NAMALWA (cell line): ENCODE measurements at places on chromosomes 7 and 10.

- no peak for DNase-seq
Observed at GRCh38 chr10:32988604-32989003, 30.6 kb upstream of the ITGB1 start.

- DNase-seq, result no peak
Observed at GRCh38 chr10:3774018-3774813, 10.8 kb downstream of the KLF6 start.

GRCh38 chr7:33411020-33411419 lies 281.7 kb downstream of the BBS9 start:
- no peak for DNase-seq

DNA sequence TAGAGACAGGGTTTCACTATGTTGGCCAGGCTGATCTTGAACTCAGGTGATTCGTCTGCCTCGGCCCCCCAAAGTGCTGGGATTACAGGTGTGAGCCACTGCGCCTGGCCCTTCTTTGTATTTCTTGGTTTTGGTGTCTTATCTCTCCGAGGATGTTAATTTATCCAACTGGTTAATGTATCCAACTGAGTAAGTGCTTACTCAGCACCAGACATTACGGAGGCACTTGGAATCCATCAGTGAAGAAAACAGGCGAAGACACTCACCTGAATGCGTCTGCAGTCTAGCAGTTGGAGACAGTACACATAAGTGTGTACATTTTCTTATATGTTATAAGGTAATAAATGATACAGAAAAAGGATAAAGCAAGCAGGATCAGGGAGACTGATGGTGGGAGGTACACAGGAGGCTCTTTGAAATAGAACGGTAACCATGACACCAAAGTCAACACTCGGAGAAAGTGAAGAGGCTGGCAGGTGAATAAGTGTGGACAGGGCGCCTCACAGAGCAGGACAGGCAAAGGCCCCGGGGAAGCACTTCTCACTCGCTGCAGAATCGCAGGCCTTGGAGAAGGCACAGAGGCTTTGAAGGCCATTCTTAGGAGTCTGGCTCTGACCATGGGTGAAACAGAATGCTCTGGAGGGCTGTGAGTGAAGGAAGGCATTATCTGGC lies 73.1 kb downstream of the LANCL2 start:
- DNase-seq, result no peak

GRCh38 chr7:55556492-55556891 lies 15.8 kb downstream of the VOPP1 start:
- no peak for DNase-seq

GRCh38 chr7:38189231-38189938 lies 11.3 kb downstream of the STARD3NL start:
- DNase-seq, result no peak

GRCh38 chr7:121604627-121605316 lies 208.7 kb upstream of the FAM3C start:
- no peak for DNase-seq

DNA sequence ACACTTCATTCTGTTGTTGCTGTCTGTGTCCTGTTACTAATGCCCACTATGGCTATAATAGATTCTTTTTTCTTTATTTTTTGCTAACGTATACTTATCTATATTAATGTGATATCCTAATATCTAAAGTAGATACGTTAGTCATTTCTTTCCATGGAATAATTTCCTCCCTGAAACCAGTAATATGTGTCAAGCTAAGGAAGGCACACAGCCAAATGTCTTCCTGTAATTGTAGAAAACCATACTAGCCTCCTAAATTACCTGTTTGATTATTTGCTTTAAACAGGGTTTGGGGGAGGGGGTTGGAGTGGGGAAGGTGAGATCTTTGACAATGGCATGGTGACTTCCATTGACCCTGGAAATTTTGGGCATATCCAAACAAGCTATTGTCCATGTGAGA lies 56.4 kb downstream of the THNSL1 start:
- no peak for DNase-seq

DNA sequence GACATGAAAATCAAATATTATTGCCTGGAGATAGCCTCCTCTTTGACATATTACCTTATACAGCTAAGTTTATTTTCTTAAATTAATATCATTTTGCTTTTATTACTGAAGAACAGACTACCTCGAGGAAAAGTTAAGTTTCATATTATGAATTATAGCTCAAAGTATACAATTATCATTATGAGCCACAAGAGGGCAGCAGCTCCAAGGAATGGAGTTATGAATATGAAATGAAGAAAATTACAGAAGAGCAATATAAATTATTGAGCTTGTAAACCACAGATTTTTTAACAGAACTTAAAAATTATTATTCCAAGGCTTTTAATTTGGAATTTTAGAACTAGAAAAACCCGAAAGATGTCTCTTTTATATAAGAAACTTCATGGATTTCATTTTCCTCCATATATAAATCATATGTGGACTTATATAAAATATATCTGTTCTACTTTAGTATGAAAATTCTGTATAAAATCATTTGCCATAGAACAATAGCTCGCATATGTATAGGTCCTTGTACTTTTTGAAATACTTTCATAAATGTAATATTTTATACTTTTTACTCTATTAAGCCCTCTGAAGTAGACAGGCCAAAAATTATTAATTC lies 40.1 kb downstream of the IQUB start:
- DNase-seq, result peak; percentile 79

DNA sequence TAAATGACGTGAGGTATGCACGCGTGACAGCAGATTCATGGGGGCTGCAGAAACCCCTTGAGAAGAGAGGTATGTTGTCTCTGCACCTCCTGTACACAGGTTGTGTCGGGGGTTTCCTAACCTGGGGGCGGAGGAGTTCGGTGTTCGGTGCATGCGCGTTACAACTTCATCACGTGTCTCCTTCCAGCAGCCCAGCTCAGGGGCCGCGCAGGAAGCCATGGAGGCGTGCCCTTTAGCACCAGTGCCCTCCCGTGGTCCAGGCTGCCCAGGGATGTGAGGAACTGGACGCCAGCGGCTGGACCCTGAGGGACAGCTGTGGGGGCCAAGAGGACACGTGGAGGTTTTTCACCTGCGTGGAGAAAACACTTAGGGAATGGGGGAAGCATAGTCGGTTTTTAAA lies 186.4 kb downstream of the EBF3 start:
- no peak for DNase-seq

DNA sequence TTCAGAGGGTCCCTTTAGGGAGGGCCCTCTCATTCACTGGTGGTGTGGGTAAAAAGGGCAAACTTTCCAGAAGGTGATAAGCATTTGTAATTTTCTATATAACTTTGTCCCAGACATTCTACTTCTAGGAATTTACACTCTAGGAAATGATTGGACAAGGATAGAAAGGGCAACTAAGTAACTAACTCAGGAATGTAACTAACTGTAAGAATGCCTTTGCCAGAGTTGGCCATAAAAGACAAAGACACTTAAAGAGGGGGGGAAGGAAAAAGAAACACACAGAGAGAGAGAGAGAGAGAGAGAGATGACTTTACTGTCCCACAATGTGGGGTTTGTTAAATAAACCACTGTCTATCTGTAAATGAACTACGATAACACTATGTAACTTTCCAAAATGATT lies 38.5 kb upstream of the ITPRID1 start:
- no peak for DNase-seq

DNA sequence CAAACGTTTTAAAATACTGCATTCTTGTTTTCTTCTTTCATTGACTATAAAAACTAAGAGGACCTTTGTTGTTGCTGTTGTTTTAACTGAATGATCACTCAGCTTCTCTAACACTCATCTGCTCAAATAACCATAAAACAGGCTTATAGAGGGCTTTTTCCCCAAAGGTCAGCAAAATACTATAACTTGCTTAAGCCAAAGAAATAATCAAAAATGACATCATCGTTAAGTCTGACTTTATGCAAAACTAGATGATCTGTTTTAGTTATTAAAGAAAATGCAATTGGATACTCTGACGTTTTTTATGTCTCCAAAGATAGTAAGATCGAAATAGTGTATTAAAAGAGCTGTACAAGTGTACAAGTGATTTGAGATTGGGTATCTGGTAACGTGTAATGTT lies 152.9 kb downstream of the SEMA3A start:
- no peak for DNase-seq

DNA sequence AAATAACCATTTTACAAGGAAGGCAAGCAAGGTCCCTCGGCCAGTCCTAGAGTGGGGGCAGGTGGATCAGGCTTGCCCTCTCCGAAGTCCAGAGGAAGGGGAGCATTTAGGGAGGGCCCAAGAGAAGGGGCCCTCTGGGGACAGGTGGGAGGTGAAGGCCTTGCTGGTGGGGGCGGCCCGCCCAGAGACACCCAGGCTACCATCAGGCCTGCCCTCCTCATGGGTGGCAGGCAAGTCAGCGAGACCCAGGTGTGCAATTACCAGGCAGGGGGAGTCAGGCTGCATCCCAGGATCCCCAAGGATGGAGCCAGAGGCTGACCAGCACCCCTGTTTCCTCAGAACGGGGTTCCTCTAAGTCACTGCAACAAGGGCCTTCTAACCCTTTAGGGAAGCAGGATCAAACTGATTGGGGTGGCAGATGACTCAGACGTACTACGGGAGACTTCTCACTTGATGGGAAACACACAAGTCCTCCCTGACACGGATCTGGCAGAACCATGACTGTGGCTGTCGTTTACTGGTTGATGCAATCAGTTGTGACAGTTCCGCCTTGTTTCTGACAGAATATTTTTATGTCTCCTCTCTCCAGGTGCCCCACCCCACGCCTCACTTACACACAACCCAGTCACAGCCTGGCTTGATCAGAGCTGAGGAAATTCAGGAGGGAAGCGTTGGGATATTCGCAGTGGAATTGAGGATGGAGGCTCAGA lies 8.2 kb downstream of the LOXL4 start:
- DNase-seq, result no peak

- DNase-seq, result no peak
Observed at GRCh38 chr7:127897704-127898454, 133.4 kb downstream of the LRRC4 start.

- DNase-seq, result no peak
Observed at GRCh38 chr10:68096913-68097516, 12.3 kb upstream of the MYPN start.

- no peak for DNase-seq
Observed at GRCh38 chr7:17406738-17407137, 108.3 kb downstream of the AHR start.

GRCh38 chr7:7761340-7761973 lies 43.0 kb upstream of the RPA3 start:
- peak; percentile 86 for DNase-seq

GRCh38 chr10:129921801-129922597 lies 42.1 kb downstream of the EBF3 start:
- no peak for DNase-seq

DNA sequence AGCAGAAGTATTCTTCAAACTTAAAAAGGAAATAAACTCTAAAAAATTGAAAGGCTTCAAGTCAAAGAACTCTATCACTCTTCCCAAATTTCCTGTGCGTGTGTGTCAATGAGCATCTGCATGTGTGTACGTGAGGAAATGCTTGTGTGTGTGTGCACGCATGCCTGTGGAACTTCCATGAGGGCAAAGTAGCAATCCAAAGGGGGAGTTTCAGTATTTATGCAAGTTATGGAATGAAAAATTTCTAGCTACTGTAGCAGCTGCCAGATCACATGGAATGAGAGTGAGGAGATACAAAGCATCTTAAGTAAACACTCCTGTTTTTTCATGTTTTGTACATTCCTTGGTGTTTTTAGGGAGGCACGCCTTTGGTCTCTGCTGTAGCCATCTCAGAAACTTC lies 152.6 kb downstream of the RAPGEF5 start:
- no peak for DNase-seq

DNA sequence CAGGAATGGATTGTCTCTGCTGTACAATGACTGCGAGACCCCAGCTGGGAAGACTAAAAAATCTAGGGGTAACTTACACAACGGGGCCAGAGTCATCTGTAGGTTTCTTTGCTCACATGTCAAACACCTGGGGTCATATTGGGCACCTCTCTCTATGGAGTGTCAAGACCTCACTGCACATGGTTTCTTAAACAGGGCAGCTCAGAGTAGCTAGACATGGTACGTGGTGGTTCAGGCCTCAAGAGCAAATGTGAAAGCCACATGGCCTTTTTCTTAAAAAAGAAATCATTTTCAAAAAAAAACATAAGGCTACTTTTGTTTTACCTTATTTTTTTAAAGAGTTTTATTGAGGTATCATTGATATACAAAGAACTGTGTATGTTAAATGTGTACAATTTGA lies 162.2 kb upstream of the ITGB1 start:
- no peak for DNase-seq

GRCh38 chr7:158325530-158326381 lies 261.9 kb downstream of the PTPRN2 start:
- DNase-seq, result no peak

- peak; percentile 36 for DNase-seq
Observed at GRCh38 chr10:77873536-77874380, 52.8 kb downstream of the DLG5 start.

GRCh38 chr7:39714447-39715091 lies 91.2 kb downstream of the RALA start:
- no peak for DNase-seq

- no peak for DNase-seq
Observed at GRCh38 chr10:60958892-60959601, 15.1 kb upstream of the RHOBTB1 start.

- DNase-seq, result peak; percentile 68
Observed at GRCh38 chr10:51892965-51893658, 193.7 kb upstream of the CSTF2T start.

GRCh38 chr7:22296916-22297315 lies 60.0 kb downstream of the RAPGEF5 start:
- no peak for DNase-seq

DNA sequence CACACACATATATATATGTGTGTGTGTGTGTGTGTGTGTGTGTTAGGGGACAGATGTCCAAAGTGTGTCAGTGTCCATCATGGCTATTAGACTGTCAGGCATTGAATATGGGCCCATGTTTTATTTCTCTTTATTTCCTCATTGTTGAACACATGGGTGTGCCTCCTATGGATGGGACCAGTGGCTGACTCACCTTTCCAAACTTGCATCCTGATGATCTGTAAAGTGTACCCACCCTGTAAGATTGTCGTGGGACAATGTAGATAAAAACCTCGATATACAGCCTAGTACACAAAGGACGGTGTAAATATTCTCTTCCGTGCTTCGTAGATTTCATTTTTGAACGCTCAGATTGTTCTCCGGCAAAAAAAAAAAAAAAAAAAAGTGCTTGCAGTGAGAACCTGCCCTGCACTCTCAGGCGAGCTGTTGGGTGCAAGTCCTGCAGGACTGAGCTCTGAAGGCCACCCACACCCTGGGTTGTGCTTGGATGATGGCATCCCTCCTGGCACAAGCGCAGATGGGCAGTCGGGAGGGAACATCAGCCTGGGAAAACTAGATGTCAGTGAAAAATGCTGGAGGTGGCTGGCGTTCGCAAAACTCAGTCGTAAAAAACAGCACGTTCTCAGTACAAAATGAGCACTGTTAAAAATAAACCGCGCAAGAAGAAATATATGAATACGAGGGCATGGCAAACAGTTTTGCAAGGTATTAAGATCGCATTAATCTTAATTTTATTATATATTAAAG lies 166.9 kb downstream of the CUX1 start:
- no peak for DNase-seq

GRCh38 chr7:13069841-13070240 lies 382.4 kb downstream of the ARL4A start:
- no peak for DNase-seq

DNA sequence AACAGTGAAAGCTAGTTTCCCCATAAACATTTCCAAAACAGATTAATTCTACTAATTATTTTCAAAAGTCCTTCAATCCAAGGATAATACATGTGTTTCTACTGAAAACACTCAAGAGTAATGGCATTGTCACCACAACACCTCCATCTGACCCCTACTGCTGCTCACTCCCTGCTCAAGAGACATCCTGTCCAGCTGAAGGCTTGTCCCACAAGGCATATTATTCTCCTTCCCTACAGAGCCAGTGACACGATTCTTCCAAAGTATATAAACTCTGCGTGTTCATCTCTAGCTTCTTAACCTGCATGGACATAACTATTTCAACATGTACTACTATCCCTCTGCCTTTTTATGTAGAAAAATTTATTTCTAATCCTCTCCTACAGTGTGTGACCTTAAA lies 182.1 kb downstream of the CPEB3 start:
- no peak for DNase-seq
